NCI-H345 (cell line): ENCODE measurements at places on chromosomes 7 and 10.

DNA sequence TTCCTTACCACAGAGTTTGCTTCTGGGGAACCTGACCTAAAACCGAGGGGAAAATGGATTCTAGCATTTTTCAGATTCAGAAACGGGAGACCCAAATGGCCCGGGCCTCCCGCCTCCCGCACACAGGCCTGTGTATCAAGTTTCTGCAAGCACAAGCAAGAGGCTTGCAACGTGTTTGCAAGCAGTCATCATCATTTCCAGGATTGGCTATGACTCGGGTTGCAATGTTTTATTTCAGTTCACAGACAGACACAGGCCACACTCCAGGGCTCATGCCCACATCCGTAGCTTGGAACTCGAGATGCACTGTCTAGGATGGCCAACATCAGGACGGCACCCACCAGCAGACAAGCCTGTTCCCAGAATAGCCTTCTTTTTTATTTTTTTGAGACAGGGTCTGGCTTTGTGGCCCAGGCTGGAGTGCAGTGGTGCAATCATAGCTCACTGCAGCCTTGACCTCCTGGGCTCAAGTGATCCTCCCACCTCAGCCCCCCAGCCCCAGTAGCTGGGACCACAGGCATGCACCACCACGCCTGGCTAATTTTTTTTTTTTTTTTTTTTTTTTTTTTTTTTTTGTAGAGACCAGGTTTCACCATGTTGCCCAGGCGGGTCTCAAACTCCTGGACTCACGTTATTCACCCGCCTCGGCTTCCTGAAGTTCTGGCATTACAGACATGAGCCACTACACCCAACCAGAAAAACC, 68.1 kb upstream of the FOXK1 start:
- no peak for DNase-seq

- DNase-seq, result peak; percentile 14
Measured at GRCh38 chr10:96292971-96293920, 11.0 kb upstream of the DNTT start.

GRCh38 chr7:1555813-1556543, at the start of gene TMEM184A:
Gene TMEM184A (minus strand): TSS chr7:1556205. CDS start chr7:1555484, 721 bp downstream.
- DNase-seq, result peak; percentile 92

DNA sequence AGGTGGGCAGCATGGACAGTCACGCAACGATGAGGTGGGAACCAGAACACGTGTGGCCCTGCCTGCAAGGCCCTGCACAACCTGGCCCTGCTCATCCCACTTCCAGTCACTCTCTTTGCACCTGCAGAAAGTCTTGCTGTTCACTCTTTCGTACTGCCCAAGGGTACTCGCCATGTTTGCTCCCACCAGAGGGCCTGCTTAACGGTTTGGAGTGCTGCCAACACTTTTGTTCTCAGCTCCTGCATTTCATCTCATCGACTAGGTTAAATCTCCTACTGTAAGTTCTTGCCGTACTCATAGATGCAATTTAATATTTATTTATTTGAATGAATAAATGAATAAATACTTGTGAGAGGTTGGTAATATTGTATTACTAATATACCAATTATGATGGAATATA, 315.3 kb downstream of the SDK1 start:
- DNase-seq, result peak; percentile 93
